Cerebellar nuclear complex (tissue), 1 donor: ENCODE measurements at places on chromosomes 7 and 10.

- DNase-seq = no peak
Observed at GRCh38 chr7:137694405-137694804, 152.4 kb downstream of the DGKI start.

GRCh38 chr7:104156842-104157277, 51.0 kb downstream of the ORC5 start:
- no peak for DNase-seq

- DNase-seq = no peak
Observed at GRCh38 chr10:50533296-50533695, 90.5 kb downstream of the SGMS1 start.

- DNase-seq = no peak
Observed at GRCh38 chr10:36324831-36325230, 682.7 kb upstream of the FZD8 start.

- no peak for DNase-seq
Observed at GRCh38 chr10:31058795-31059703, 27.4 kb upstream of the ZNF438 start.

DNA sequence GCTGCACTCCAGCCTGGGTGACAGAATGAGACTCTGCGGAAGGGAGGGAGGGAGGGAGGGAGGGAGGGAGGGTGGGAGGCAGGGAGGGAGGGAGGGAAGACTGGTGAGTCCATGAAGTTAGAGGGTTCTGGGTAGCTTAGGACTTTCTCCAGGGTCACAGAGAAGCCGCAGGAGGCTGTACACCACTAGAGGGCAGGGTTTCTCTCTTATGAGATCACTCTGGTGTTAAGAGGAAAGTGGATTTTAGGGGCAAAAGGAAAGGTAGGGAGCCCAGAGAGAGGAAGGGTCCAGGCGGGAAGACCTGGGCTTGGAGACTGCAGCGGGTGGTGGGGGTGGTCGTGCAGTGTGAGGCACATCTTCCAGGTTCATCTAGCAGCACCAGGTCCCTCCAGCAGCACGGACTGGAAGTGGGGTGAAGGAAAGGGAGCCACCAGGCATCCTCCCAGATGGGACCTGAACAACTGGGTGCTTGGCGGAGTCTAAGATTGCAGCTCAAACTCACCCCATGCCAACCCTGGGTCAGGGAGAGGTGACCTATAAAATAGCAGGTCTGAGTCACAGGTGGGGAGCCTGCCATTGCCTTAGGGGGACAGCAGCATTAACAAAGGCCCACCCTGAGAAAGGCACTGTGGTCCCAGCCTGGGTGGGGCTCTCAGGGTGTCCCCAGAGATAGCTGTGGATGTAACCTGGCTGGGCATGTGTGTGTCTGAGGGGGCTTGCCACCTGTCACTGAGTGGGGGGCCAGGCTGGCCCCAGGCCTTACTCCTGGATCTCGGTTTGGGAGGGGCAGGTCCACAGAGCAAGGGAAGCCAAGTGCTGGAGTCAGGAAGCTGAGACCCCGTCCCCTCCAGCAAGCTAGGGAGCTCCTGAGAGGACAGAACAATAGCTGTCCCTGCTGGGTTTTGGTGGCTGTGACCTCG, 48.5 kb upstream of the SLC29A3 start:
- peak; percentile 40 for DNase-seq

DNA sequence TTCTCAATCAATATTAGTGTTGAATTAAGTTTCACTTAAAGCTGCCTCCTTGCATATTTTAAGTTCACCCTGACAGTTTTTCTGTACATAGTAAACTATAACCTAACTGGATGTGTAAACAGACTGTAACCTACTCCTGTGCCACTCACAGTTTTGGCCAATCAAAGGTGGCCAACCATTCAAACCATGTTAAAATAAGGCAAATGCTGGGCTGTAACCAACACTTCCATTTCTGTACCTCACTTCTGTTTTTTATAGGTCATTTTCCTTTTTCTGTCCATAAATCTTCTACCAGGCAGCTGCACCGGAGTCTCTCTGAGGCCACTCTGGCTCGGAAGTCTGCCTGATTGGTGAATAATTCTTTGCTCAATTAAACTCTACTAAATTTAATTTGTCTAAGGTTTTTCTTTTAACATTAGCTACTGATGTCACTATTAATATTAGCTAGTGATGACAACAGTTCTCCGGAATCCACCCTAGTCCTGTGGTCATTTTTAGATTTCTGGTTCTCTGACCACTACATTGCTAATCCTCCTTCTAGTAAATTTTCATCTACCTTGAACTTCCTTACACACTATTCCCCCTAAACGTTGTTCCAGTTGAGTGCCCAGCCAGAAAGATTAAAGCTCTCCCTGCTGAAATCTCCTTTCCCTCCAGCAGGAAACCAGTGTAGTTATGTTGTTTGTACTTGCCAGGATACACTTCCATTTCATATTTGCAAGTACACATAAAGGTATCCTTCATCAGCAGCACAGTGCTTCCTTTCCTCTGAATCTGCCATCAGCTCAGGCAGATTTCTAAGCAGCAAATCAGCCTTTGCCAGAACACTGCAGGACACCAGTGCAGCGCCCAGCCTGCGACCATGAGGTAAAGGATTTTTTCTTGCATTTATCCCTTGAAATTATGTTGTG, 18.6 kb upstream of the IFIT2 start:
- peak; percentile 14 for DNase-seq

GRCh38 chr10:114547514-114547913, 110.6 kb downstream of the ABLIM1 start:
- no peak for DNase-seq

GRCh38 chr7:122182081-122182480, 38.0 kb upstream of the AASS start:
- no peak for DNase-seq

DNA sequence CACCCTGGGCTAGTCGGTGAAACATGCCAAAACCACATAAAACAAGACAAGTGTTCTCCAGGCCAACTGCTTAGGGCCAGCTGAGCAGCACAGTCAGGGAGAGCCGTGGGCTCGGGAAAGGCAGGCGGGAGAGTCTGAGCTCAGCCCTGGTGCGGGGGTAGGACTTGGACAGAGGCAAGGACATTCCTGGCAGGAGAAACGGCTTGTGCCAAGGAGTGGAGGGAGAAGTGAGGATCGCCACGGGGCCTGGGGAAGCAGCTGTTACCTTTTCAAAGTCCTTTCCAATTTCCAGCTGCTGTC, 4.2 kb downstream of the ELN start:
- DNase-seq = no peak

GRCh38 chr7:92835851-92836488, 403 bp downstream of the CDK6 start:
- DNase-seq = no peak

- no peak for DNase-seq
Observed at GRCh38 chr10:43754569-43755260, 106.0 kb upstream of the ZNF32 start.

- no peak for DNase-seq
Observed at GRCh38 chr10:19970717-19971116, 154.5 kb downstream of the PLXDC2 start.
